Hematopoietic multipotent progenitor cell treated with erythropoietin and hydrocortisone succinate and interleukin-3 and kit ligand, for 6 days (in vitro differentiated cells): ENCODE measurements at places on chromosomes 7 and 10.

- DNase-seq = peak; percentile 32
Measured at GRCh38 chr10:71635867-71636266, 83.7 kb downstream of the C10orf105 start.

- DNase-seq = no peak
Measured at GRCh38 chr10:86968271-86968993, at the start of gene ADIRF. TSS of gene ADIRF (plus strand) at chr10:86968482. CDS start at chr10:86968545, 63 bp downstream.

GRCh38 chr7:8134089-8134733 is 127.8 kb downstream of the ICA1 start:
- no peak for DNase-seq

DNA sequence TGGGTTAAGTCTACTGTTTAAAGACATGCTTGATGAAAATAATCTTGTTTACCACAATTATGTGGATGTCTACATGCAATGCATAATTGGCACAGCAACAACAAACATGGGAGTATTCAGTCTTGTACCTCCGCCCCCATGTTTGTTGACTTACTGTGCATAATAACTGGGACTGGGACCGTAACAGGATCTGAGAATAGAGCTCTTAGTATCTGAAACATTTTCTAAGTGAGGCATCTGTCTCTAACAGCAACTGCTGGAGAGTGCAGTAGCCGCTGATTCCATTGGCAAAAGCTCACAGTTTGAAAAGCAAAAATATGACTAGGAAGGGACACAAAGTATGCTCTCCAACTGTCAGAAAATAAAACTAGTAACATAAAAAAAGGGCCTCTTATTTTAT is 61.6 kb downstream of the ENO4 start:
- no peak for DNase-seq

GRCh38 chr7:104895522-104896236 is 118.3 kb upstream of the KMT2E start:
- no peak for DNase-seq

GRCh38 chr10:115026746-115027140 is 66.4 kb upstream of the ATRNL1 start:
- DNase-seq = no peak

DNA sequence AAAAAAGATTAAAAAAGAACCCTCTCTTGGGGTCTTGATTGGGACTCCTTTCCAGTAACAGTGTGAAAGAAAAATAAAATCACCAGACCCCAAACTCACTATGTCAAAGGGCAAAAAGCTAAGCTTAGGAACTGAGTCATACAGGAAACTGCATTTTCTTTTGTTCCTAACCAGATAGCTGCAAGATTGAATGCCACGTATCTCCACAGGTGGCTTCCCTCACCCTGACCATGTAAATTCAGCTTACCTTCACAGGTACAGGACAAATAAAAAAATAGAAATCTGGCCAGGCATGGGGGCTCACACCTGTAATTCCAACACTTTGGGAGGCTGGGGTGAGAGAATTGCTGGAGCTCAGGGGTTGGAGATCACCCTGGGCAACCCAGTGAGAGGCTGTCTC is 32.5 kb upstream of the EIF4H start:
- no peak for DNase-seq

GRCh38 chr7:37714606-37715005 is 31.0 kb downstream of the GPR141 start:
- DNase-seq = peak; percentile 54
